ENCODE measurements at places on chromosomes 5 and 9. TPM values are rescaled to one million over a fixed set of nuclear protein-coding genes. Genes with fewer than 3 reads are reported as not detected.

NEUROG1 gene
- not detected for polyA plus RNA-seq

FBP1 gene
- 39.6 TPM for polyA plus RNA-seq

- no peak for DNase-seq
Measured at GRCh38 chr9:120442308-120442995, 137.5 kb downstream of the CDK5RAP2 start.

DNA sequence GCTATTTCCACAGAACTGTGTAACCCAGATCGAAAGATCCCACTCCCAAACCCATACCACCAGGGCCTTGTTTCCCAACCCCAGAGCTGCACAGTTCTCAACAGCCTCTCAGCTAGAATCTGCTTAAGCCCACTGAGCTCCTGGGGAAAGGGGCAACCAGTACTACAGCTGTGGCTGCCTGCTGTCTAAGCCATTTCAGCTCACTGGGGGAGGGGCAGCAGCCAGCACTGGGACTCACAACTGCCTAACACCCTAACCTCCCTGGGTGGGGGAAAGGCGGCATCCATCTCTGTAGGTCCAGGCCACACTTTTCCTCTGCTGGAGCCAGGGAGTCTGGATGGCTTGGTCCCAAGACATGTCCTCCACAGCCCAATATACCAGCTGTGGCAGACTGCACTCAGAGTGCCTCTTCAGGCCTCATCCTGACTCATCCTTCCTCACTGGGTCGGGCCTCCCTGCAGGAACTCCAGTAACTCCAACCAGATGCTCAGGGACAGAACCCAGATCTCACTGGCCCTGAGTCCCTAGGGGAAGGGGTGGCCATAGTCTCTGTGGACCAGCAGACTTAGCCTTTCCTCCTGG lies 241.4 kb downstream of the HINT1 start:
- no peak for DNase-seq

GRCh38 chr5:56170557-56170956 lies 62.6 kb downstream of the ANKRD55 start:
- DNase-seq: no peak

- no peak for DNase-seq
Measured at GRCh38 chr9:93501406-93501805, 48.0 kb upstream of the FAM120AOS start.
